ENCODE measurements at places on chromosomes 16 and 17.

DNA sequence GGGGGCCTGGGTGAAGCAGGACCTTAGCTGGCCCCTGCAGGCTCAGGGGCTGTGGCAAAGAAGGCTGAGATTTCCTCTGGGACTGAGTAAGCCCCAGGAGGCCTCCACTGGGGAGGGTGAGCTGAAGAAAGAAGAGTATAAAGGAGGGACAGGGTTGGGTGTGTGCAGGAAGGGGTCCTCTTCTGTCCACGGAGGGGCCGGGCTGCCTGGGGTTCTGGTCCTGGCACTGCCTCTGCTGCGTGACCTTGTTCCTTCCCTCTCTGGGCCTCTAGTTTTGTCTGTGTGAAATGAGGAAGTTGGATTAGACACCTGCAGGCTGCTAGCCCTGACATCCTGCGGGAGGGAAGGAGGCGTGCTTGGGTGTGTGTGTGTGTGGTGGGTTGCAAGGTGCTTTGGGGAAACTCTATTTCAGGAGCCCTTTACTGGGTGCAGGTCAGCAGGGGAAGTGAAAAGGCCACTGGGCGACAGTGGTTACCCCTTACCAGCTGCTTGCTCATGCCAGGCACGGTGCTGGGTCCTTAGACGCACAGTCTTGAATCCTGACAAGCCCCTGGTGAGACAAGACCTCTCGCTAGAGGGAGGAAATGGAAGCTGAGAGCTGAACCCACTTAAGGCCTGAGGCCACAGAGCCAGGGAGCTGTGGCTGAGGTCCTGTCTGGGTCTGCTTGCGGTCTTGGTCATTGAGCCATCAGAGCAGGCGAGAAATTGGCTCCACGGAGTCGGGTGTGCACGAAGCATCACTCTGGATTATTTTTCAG is 60.7 kb downstream of the OR1D5 start:
- DNase-seq = peak; percentile 90

DNA sequence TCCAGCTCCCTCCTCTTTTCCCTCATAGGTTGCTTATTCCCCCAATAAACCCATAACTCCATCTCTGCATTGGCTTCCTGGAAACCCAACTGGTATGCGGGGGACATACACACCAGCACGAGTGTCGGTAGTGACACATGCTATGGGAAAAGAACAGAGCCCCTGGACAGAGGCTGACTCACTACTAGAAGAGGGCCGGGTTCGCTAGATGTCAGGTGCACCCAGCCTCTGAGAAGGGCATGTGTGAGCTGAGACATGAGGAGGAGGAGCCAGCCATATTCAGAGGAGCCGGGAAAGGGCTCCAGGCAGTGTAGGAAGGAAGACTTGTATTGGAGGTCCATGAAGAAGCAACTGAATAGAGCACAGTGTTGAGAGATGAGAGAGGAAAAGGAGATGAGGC is 241.1 kb downstream of the SOX9 start:
- no peak for DNase-seq

DNA sequence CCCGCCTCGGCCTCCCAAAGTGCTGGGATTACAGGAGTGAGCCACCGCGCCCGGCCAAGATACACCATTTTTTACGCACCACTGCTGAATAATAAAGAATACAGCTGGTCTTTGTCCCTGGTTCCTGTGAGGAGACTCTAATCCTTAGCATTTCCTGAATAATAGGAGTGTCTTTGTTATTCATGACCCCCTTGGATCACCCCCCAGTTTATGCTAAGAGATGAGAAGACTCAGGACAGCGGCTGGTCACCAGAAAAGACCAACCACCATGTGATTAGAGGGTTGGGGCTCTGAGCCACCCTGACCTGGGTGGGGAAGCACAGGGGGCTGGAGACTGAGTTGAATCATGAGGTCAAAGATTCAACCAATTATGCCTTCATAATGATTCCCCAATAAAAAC is 17.3 kb downstream of the PHLPP2 start:
- no peak for DNase-seq

DNA sequence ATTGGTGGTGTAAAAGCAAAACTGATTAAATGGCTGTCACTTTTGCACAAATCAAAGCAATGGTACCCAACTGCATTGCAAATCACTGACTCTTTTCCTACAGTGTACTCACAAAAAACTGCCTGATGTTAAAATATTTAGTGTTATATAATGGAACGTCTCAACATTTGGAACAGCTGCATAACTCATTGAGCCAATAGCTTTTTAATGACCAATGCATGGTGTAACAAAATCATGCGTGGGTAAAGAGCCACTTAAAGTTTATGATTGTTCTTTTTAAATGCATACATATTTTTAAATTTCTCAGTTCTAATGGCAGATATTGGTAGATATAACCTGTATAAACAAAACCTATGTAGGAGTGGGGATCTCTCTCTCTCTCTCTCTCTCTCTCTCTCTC is 204.0 kb upstream of the MPHOSPH6 start:
- DNase-seq = no peak

DNA sequence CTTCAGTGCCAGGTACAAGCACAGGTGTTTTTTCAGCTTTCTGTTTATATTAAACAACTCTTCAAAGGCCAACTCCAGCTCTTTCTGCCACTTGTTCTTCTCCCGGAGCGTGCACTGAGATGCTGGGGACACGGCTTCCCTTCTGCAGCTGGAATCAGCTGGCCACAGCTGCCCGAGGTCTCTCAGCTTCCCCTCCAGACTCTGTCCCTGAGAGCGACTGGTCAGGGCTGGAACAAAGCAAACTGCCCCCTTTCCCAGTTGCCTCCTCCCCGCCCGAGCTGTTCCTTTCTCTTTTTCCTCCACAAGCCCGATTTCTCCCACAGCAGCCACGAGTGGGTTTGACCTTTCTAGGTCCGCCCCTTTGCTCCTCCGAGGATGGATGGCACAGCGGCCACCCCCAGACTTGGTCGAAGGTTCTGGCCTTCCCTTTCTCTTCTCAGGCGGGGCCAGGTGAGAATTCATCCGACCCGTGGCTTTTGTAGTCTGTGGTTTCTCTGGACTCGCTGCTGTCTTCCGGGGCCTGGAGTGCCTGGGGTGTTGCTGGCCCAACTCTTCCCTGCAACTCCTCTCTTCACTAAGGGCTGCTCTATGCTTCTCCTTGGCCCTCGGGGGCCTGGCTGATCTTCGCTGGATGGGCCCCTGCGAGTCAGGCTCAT is 11.5 kb downstream of the CEP295NL start:
- no peak for DNase-seq

DNA sequence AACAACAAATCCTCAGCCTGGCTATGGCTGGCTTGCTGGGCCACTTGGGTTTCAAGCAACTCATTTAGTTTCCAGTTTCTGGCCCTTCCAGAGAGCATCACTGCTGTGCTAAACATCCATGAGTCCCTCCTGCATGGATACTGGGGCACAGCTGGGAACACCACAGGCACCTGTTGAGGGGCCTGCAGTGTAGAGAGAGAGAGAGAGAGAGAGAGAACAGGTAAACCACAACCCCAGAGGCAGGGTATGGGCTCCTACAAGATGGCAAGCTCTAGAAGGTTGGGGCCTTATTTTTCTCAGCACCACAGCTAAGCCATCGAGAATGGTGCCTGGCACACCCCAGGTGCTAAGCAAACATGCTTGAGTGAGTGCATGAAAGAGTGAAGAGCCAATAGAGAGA is 120.3 kb downstream of the RBFOX3 start:
- peak; percentile 11 for DNase-seq

DNA sequence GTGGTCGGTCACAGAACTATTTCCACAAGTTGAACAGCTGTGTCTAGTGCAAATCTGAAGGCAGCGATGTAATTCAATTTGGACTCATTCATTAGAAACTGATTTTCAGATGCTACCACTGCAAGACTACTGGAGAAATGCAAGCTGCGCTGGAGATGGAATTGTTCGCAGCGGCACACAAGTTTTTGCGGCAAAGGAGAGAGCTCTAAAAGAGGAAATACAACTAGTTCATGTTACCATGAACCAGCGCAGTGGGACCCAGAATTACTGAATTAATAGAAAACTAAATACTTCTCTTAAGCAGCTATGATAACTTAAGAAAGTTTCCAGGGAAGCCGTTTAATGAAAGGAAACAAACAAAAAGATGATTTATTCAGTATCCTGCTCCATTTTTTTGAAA is 1.9 kb downstream of the CREBBP start:
- DNase-seq = peak; percentile 65

DNA sequence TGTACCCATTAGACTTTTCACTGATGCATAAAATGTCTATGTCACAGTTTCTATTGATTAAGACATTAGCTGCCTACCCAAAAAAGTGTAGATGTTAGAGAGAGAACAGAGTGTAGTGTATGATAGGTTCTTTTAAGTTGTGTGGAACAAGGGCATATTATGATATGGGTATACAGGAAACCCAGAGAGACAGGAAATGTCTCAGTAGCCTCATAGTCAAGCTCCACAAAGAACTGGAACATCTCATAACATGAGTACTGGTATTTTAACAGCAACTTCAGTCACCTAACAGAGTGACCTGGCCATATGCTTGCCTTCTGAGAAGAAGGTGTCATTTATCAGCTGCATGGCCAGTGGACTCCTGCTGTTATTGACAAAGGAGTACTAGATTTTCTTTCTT is 128.1 kb downstream of the RGS9 start:
- no peak for DNase-seq

DNA sequence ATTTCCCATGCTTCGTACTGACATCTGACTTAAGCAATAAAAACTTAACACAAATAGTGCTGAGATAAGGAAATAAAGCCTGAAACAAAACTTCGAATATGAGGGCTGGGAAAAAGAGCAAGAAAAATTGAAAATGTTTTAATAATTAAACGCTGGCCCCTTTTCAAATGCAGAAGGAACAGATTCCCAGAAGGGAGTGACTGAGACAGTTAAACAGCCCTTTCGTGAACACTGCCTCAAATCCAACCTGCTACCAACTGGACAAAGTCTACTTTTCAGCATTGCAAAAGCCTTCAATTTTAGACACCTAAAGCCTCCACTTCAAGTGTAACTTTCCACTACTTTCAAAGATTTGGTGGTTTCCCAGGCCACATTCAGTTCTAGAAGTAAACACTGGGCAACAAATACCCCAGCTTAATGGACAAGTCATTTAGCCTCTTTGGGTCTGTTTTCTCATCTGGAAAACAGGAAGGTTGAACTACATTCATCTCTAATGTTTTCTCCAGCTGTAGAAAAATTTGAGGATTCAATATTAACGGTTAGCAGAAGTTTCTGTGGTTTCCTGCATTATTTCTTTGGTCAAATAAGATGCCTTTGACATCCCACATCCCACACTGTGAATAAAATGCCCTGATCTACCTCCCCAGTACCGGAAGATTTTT is 11.8 kb downstream of the RFFL start:
- peak; percentile 15 for DNase-seq

DNA sequence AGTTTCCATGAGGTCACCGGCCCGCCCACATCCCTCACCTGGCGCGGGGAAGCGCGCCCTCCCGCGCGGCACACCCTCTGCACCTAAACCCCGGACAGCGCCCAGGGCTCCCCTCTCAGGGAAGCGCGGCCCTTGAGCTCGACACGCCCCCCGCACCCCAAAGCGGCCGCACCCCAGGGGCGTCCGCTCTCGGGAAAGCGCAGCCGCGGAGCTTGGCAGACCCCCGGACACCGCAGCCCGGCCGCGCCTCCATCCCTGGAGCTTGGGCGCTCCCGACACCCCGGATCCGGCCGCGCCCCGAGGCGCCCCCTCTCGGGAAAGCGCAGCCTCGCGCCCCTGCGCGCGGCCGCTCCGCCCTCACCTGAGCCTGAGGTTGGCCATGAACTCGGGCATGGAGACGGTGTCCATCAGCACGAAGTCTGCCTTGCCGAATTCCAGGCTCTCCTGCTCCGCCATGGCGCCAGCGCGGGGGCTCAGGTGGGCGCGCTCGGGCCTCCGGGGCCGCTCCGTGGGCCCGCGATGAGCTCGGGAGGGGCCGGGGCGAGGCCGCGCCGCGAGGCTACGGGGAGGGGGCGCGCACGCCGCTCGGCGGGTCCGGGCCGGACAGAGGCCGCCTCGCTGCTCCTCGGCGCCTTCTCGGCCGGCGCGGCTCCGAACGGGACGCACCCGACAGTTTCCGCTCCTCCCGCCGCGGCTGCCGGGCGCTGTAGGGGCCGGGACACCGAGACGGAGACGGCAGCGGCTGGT is at the start of gene MYO1D:
MYO1D (minus strand) TSS at position 708 of the 747 bp plus-strand sequence; CDS start at position 456, 252 bp downstream.
- DNase-seq = peak; percentile 46

DNA sequence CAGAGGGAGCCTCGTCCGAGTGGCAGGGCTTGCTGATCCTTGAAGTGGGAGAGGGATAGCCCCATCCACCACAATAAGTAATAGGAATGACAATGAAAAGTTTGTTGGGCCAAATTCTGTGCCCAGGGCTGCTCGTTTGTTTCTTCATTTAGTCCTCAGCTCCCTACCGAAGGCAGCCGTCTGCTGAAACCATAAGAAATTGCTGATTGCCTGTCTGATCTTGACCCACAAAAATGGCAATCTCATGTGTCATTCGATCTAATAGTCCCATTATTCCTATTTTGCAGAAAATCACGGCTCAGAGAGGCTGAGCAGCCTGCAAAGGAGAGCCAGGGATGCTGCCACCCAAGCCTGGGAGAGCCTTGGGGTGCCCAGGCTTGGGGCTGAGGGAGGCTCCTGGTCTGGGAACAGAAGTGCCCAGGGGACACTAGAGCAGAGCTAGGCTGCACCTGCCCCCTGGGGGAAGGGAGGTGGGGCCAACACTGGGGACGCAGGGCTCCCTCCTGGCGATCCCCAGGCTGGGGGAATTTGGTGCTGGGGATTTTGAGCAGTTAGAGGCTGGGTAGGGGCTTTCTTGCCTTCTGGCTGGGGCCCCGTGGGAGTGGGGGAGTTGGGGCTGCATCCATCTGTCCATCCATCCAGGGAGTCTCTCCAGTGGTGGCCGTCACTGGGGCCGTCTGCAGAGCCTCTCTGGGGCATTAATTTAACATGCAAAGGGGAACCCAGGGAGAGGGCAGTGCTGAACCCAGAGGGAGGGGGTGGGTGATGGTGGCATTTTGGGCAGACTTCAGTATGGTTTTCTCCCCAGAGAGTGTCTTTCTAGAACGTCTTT is 53.5 kb downstream of the SOCS1 start:
- DNase-seq = no peak

- DNase-seq = no peak
Measured at GRCh38 chr16:50909831-50910735, 168.2 kb downstream of the CYLD start.

- no peak for DNase-seq
Measured at GRCh38 chr17:43906951-43907424, 348 bp downstream of the MPP2 start.

DNA sequence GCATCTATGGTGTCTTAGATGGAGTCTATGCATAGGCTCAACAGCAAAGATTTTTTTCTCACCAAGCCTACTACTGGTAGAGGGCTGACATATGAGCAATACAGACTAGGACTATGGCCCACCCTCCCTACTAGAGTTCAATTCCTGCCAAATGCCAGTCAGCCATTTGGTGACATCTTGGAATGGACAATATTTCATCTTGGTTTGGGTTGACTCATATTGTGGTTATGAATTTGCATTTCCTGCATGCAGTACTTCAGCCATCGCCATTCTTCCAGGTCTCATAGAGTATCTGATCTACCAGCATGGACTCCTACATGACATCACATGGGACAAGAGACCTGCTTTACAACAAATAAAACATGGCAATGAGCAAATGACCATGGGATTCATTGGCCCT is 778.1 kb upstream of the SOX9 start:
- no peak for DNase-seq

- no peak for DNase-seq
Measured at GRCh38 chr17:50047083-50047482, 8.8 kb upstream of the ITGA3 start.

Measured in NAMALWA (cell line).